Right cardiac atrium (tissue), 5 donors: ENCODE measurements at places on chromosomes 3 and 15.

DNA sequence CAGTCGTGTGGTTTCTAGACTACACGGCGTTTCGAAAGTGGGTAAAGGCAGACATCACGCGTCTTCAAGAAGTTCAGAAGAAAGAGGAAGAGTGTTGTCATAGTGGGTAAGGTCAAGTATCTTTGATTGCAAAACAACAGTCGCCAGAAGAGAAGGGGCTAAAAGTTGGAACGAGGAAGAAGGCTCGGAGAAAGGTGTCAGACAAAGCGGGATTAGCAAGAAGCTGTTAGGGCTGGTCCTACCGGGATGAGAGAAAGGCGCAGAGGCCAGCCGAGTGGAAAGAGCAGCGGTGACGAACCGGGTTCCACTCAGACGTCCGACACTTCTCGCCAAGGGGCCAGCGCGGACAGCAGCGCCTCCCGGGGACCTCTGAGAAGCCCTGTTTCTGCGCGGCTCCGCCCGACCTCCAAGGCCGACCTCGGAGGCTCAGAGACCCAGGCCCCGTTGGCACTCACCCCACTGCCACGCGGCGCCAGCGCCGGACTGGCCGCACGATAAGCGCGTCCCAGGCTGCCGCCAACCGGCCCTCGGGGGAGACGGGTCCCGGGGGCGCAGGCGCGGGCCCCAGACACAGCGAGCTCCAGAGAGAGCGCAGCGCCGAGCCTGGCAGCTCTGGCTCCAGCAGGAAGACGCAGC, 436 bp downstream of the ADPGK start:
- peak; percentile 64 for DNase-seq

GRCh38 chr15:73826711-73827251, 46.6 kb upstream of the TBC1D21 start:
- DNase-seq, result no peak

DNA sequence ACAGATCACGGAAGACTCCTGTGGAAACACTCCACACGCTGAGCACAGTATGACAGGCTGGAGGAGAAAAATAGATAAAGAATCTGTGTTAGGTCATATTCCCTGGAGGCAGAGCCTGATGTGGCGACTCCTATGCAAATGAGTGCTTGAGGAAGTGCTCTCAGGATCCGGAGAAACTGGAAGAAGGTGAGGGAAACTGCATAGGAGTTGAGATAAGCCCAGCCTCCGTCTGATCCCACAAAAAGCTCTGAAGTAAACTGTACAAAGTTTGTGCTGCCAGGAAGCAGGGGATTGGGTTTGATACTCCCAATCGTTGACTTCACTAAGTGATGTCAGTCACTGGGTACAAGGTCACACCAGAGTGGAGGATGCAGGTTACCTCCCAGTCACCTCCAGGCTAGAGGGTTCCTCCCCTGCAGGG, 33.4 kb downstream of the OSBPL10 start:
- DNase-seq, result no peak

DNA sequence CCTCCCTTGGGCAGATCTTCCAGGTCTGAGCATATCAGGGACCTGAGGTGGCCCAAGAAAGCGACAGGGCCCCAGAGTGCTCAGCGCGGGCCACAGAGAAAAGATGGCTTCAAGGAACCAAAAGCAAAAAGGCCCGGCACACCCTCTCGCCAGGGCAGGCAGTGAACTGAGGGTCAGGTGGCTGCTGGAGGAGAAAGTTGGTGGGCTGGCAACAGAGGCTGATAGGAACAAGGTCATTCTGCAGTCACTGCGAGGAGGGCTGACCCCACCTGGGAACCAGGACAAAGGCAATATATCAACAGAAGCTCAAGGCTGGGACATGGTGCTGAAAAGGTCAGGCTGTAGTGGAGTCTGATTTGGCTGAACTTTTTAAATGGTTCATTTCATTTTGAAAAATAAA, 2.8 kb upstream of the ACSBG1 start:
- DNase-seq, result no peak

GRCh38 chr15:89948796-89949195, 36.0 kb upstream of the ARPIN start:
- no peak for DNase-seq

DNA sequence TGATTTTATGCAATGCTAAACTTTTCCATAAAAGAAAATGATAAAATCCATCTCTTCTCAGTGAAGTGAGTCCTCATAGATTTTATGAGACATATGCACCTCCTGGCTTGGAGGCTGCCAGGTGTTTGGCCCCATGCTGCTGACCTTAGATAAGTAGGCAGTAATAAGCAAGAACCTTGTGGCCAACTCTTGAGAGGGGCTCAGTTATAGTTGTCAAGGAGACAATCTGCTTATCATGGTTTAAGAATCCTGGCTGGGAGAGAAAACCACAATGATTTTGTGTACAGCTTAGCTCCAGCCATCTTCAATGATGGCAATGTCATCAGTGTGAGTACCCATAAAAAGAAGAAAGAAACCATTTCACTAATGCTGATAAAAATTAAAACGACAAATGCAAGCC, 252.1 kb downstream of the CPNE4 start:
- no peak for DNase-seq

GRCh38 chr3:43126536-43126935, 20.7 kb upstream of the POMGNT2 start:
- DNase-seq, result no peak

GRCh38 chr3:134642445-134643149, 8.2 kb downstream of the KY start:
- DNase-seq, result no peak

GRCh38 chr3:81173514-81173913, 587.9 kb downstream of the GBE1 start:
- DNase-seq, result no peak

GRCh38 chr3:95028688-95029087, 965.8 kb downstream of the NSUN3 start:
- DNase-seq, result no peak

- no peak for DNase-seq
Observed at GRCh38 chr3:136792556-136793330, 26.2 kb upstream of the SLC35G2 start.

DNA sequence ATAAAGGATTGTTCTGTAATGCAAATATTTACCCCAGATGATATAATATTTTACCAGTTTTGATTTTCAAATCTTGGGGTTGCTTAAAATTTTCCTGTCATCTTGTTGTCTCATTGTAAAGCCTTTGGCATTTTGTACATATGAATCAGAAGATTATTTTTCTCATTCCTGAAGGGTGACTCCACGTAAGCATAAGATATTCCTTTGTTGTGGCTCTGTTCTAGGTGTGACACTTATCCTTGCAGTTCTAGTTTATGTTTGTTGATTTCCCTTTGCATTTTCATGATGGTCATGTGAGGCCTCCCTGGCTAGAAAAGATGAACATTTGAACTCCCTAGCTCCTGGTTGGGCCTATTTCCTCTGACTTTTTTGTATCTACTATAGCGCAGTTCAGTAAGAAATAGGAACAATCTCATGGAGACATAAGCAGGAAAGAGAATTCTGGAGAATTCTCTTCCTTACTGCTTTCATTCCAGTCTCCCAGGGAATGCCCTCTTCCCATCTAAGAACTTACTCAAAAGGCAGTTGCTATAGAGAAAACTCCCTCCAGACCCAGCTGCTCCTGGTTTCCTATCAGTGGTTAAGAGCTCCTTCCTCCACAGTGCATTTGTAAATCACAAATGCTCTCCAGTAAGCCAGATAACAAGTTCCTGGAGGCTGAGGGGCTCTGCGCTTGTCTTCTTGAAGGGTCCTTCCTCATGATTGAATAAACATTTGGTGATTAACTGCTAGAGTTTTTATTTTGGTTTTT, 124.7 kb downstream of the WNT5A start:
- DNase-seq, result no peak

- peak; percentile 73 for DNase-seq
Observed at GRCh38 chr3:192570821-192571791, 156.2 kb downstream of the FGF12 start.

- DNase-seq, result no peak
Observed at GRCh38 chr3:14231145-14231990, 52.8 kb downstream of the LSM3 start.

DNA sequence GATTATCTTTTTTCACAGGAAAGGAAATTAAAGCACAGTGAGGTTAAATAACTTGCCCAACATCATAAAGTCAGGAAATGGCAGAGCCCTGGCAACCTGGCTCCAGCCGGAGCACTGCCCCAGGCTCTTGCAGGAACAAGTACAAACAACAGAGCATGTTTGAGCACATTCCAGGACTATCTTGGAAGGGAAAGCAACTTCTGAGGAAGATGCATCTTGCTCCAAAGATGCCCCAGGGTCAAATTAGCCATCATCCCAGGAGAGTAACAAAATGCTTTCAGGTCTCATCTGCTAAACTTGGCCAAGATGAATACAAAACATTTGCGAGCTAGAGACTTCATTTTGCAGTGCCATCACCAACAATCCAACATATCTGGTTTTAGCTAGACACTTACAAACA, 162.4 kb upstream of the LRRN1 start:
- DNase-seq, result no peak

DNA sequence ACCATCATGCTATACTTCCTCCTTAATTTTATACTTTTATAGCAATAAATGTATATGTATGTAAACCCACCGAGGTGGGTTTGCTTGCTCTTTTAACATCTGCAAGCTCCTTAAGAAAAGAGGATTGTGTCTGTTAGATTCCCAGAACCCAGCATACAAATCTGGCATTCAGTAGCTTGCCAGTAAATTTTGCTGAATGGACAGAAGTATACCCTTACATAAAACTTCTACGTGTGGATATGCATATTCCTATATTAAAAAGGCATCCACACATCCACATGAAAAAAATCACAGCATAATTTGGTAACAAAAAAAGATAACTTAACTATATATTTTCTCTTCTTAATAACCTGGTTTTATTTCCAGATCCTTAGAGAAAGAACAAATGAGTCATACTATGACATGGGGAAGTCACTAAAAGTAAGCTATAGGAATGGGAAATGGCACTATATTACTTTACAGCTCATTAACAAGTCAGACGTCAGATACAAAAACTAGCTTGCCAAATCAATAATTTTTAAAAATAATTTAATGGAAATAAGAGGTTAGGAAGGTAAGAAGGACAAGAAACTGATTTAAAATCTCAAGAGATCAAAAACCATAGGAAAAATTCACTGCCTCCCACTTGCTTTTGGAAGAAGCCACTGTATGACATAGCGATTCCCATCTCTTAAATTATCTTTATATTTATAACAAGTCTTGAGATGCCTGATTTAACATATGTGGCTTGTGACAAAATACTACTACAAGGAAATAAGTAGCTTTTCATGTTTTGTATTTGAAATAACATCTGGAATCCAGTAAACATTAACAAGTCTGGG, 68.7 kb downstream of the SUMF1 start:
- no peak for DNase-seq

GRCh38 chr3:176741664-176742047, 455.6 kb downstream of the TBL1XR1 start:
- DNase-seq, result no peak

GRCh38 chr15:98728082-98728810, 79.9 kb downstream of the IGF1R start:
- DNase-seq, result no peak

- no peak for DNase-seq
Observed at GRCh38 chr15:58547628-58548307, 116.0 kb downstream of the LIPC start.

- DNase-seq, result no peak
Observed at GRCh38 chr15:48683991-48684765, 38.7 kb upstream of the FBN1 start.

DNA sequence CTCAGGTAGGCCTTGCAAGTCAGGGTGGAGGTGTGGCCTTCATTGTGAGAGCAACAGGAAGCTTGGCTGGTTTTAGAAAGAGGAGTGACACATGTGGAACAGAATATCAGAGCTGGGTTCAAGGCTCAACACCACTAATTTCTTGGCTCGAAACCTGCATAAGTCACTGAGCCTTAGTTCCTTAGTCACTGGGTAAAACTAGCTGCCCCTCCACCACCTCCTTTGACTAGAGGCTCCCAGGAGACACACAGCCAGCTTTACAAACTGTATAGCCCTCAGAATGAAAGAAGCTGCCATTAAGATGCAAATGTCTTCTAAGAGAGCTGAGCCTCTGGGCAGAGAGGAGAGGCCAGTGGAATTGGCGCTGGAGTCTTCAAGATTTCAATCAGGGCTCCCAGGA, 67.7 kb downstream of the CERS3 start:
- no peak for DNase-seq

- DNase-seq, result no peak
Observed at GRCh38 chr3:128936341-128936740, 56.9 kb downstream of the ACAD9 start.

DNA sequence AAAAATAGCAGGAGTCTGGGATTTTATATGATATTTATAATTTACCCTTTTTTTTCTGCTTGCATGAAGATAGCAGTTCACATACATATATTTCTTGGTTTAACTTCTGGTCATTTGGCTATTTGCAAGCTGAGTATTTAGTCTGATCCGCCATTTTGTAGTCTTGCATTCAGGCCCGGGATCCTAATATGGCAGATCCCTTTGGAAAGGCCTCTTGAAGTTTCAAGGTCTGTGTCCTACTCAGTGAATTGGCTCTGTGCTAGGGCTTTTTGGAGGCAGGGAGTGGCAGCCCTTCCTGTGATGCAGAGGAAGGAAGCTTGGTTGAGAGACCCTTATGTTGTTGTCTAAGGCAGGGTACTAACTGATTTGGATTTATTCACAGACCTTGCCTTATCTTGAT, 2.9 kb downstream of the SNRPN start:
- no peak for DNase-seq

DNA sequence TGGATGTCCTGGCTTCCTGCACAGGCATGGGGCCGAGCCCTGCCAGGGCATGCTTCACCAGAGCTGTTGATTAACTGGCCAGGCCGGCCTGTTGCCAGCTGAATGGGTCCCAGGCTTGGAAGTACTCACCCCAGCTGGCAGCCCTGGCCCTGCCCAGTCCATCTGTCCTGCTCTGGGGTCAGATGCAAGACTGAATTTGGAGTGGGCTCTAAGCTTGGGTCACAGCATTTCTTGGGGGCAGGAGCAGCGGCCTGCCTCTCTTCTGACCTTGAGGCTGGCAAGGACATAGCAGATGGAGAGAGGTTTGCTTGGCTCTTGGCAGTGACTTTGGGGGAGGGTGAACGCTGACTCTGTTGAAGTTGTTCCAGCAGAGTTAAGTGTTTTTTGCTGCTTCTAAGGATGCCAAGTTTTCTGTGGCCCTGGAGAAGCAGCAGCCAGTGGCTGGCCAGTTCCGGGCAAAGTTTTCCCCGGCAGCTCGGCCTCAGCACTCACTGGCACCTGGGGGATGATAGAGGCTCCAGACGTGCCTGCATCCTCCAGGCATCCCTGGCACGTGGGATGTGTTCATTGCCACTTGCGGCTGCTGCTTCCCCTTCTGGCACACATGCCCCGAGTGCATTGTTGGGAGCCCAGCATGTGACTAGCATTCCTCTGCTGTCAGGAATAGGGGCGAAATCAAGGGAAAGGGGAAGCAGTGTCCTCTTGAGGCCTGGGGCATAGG, 22.9 kb downstream of the PDIA5 start:
- DNase-seq, result peak; percentile 57

GRCh38 chr15:66749841-66750575, 48.0 kb downstream of the SMAD6 start:
- DNase-seq, result no peak

GRCh38 chr3:160830796-160831195, 74.8 kb downstream of the PPM1L start:
- no peak for DNase-seq

- DNase-seq, result no peak
Observed at GRCh38 chr3:50724831-50725230, 50.1 kb downstream of the DOCK3 start.

- DNase-seq, result no peak
Observed at GRCh38 chr3:46668116-46668515, 25.4 kb downstream of the ALS2CL start.

GRCh38 chr15:100765467-100766241, 114.0 kb upstream of the ALDH1A3 start:
- DNase-seq, result no peak
